Inflammatory macrophage (primary cell): ENCODE measurements at places on chromosomes 11 and 22.

DNA sequence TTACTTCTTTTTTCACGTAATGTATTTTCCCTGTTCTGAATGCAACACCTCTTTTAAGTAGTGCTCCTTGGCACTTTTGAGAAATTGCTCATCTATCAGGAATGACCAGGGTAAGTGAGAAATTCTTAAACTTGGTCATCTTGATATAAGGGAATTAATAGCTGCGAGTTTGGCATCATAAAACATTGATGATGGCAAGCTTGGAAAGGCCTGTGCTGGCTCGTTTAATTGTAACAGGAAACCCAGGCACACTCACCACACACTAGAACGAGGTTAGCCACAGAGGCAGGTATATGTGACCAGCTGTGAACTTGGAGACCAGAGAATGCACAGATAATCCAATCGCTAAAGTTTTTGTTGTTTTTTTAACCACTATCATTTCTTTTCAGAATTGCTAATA lies 24.3 kb downstream of the FAM118A start:
- no peak for DNase-seq

DNA sequence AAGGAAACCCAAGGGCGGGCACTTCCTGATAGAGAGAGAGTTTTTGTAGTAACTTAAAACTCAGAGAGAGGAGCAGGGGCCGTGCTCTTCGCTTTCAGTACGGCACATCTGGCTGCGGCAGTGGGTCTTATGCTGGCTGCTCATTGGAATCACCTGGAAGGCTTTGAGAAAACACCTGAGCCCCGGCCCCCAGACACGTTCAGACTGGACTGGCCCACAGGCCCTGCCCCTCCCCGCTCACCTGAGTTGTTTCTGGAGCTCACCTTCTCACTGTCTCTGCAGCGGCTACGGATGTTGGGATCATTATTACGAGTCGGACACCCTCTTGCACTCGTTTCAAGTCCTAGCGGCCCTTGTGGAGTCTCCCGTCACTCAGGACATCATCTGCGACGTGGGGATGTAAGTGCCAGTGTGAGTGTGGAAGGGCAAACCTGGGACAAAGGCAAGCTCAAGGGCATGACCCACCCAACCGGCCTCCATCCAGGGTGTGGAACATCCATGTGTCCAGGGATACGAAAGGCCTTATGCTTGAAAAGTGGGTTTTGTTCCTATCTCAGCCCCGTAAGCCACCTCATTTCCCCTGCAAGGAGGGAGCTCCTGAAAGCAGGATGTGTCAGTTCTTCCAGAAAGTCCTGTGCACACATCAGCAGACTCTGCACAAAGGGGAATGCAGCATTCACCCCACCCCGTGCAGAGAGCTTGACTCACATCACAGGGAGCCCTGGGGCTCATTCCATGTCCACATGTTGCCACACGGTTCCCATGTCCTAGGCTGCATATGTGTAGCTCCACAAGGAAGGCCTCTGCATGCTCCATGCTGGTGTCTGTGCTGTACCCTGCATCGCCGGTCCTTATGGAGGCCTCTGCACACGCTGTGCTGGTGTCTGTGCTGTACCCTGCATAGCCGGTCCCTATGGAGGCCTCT lies 5.4 kb downstream of the NADSYN1 start:
- DNase-seq = no peak

DNA sequence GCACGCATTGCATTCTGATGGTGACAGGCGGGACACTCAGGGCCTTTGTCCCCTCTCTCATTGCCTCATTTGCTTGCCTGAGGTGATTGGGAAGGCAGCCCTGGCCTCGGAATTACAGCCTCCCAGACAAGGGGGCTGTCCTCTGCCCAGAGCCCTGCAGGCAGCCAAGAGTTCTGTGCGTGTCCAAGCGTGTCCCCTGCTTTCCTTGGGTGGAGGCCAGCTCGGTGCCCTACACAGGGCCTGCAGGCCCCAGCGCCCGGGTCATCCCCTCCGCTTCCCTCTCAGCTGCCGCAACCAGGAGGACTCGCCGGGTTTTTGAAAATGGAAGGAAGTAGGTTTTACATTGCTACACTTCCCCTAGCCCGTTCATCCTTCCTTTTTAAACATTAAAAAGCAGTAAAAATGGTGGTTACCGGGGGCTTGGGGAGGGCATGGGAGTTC lies 1.9 kb downstream of the GRAMD4 start:
- DNase-seq = peak; percentile 71

DNA sequence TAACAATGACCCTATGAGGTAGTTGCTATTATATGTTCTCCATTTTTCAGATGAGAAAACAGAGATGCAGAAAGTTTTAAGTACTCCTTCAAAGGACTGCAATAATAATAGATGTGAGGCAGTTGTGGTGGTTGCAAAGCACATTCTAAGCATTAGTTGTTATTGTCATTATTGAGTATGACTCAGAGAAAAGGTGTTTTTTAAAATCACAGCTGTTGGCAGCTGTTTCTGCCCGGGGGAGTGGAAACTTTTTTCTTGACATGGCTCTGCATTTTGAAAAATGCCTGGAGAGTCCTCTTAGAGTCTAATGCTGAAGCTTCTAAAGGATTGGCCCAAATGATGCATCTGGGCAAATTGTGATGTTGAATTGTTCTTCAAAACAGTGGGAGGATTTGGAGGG lies 244.5 kb upstream of the MPPED2 start:
- DNase-seq = no peak

GRCh38 chr22:28864878-28865596 lies 18.3 kb upstream of the ZNRF3 start:
- DNase-seq = no peak

DNA sequence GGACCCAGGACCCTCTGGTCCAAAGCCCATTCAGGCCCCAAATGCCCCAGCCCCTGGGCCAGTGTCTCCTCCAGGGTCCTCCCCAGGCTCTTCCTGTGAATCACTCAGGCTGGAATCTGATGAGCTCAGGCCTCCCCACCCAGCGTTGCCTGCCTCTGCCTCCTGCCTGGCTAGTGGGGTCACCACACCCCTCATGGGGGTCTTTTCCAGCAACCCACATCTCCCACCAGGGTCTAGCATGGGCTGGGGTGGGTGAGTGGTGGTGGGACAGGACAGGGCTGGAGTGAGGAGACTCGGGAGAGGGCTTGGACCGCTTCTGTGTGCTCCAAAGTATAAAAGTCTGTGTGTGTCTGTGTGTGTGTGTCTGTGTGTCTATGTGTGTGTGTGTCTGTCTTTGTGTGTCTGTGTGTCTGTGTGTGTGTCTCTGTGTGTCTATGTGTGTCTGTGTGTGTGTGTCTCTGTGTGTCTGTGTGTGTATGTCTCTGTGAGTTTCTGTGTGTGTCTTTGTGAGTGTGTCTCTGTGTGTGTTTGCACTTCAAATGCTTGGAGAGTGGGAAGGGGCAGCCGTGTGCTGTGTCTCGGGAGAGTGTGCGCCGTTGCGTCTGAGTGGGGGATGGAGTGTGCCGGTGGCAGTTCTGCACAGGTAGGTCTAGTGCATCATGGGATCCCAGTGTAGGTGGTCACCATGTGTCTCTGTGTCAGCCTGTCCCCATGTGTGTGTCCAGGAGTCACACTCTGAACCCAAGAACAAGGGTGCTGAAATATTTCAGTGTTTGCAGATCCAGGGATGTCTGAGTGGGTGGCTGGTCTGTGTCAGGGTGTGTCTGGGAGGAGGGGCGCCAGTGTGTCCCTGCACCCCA lies 8.8 kb downstream of the RIN1 start:
- no peak for DNase-seq

DNA sequence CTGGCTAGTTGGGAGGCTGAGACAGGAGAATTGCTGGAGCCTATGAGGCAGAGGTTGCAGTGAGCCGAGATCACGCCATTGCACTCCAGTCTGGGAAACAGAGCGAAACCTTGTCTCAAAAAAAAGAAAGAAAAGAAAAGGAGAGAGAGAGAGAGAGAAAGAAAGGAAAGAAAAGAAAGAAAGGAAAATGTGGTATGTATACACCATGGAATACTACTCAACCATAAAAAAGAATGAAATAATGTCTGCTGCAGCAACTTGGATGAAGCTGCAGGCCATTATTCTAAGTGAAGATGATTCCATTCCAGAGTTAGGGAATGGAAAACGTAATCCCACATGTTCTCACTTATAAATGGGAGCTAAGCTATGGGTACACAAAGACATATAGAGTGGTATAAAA lies 30.8 kb downstream of the TTC28 start:
- no peak for DNase-seq

DNA sequence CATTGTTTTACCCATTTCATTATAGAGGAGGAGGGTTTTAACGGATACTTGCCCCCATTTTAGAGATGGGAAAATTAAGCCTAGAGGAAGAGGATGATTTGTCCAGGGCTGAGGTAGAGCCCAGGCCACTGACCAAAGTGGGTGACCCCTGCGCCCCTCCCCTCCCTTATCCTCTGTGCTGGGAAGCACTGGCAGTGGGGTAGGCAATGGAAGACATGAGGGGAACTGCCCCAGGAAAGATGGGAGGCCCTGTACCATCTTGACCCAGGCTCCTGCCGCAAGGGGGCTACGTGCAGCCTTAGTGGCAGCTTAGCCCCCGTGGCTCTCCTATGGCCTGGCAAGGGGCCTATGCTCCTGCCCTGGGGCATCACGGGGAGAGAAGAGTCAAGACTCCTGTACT lies 76.4 kb upstream of the MYOD1 start:
- no peak for DNase-seq
